ENCODE measurements at places on chromosomes 7 and 10. TPM values are rescaled to one million over a fixed set of nuclear protein-coding genes. Genes with fewer than 3 reads are reported as not detected.
A peak's percentile ranks its signal among the peaks of the same experiment; 100 is the strongest.

Gene WEE2
- total RNA-seq, result not detected

GRCh38 chr10:75613685-75614504, 182.5 kb downstream of the LRMDA start:
- no peak for DNase-seq

- peak; percentile 89 for DNase-seq
These were observed 1.5 kb upstream of the LOXL4 start for GRCh38 chr10:98269435-98269912.

DNA sequence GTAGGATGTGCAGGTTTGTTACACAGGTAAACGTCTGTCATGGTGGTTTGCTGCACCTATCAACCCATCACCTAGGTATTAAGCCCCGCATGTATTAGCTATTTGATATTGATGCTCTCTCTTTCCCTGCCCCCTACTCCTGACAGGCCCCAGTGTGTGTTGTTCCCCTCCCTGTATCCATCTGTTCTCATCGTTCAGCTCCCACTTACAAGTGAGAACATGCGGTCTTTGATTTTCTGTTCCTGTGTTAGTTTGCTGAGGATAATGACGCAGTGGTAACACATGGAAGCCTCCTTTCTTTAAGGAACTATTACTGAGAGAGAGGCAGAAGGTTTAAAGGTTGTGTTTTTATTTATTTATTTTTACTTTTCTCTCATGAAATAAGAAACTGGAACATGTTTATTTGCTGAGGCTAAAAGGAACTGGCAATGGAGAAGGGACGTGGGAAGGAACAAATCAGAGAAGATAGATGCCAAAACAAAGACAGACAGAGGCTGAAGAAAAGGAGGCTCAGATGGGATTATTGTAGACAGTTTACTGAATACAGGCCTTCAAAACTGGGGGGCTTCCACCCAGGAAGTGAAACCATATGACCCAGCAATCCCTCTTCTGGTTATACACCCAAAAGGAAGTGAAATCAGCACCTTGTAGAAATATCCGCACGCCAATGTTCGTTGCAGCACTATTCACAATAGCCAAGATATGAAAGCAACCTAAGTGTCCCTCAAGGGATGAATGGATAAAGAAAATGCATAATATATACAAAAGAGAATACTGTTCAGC, 556.3 kb downstream of the GRM8 start:
- no peak for DNase-seq

- no peak for DNase-seq
These were observed 29.8 kb upstream of the BMPR1A start for GRCh38 chr10:86726677-86726999.

DNA sequence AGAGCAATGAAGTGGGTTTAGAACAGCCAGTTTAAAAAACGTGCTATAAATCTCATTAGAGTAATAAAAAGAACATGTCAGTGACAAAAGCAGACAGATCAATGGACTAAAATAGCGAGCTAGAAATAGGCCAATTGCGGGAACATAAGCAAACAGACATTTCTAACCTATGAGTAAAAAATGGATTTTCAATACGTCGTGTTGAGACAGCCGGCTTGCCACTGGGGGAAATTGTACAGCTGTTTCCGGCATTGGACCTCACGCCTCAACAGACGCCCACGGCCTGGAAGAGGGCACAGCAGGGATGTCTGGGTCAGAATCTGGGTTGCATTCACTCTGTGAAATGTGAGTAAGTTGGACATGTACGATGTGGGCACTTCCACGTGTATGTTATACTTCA, 92.9 kb downstream of the SVOPL start:
- DNase-seq, result peak; percentile 16

GRCh38 chr7:105677817-105678573, 96.7 kb upstream of the EFCAB10 start:
- DNase-seq, result peak; percentile 44

Gene NODAL
- total RNA-seq, result 0.12 TPM

DNA sequence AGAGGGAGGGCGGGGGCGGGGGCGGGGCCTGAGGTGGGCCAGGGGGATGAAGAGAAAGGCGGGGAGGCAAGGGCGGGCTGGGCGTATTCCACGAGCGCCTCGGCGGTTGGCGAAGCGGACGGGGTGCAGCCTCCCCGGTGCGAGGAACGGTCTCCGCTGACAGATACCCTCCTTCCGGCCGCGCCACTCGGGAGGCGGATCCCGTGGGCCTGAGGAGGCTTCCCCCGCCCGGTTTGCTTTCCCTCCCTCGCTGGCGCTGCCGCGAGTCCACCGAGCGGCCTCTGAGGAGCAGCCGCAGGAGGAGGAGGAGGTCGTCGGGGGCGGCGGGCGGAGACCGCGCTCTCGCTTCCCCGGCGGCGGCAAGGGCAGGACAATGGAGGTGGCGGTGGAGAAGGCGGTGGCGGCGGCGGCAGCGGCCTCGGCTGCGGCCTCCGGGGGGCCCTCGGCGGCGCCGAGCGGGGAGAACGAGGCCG, at the start of gene TRIM24:
TSS of gene TRIM24 (plus strand) at position 84 of the 473 bp plus-strand sequence. CDS start at position 374, 290 bp downstream.
- DNase-seq, result no peak

DNA sequence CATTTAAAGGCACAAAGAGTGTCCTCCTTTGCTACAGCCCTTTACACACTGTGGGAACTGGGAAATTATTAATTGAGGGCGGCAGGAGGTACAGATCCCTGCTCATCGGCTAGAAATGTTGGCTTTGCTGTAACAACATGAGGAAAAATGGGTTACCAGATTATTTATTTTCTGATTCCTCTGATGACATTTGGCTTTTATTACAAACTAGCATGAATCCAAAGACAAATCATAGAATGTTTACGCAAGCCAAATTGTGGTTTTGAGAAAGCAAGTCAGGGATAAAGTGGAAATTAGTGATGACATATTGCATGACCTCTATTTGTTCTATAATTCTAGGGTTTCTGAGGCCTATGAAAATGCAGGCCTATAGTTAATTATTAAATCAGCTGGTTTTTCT, 126.1 kb upstream of the TMEM196 start:
- DNase-seq, result no peak

DNA sequence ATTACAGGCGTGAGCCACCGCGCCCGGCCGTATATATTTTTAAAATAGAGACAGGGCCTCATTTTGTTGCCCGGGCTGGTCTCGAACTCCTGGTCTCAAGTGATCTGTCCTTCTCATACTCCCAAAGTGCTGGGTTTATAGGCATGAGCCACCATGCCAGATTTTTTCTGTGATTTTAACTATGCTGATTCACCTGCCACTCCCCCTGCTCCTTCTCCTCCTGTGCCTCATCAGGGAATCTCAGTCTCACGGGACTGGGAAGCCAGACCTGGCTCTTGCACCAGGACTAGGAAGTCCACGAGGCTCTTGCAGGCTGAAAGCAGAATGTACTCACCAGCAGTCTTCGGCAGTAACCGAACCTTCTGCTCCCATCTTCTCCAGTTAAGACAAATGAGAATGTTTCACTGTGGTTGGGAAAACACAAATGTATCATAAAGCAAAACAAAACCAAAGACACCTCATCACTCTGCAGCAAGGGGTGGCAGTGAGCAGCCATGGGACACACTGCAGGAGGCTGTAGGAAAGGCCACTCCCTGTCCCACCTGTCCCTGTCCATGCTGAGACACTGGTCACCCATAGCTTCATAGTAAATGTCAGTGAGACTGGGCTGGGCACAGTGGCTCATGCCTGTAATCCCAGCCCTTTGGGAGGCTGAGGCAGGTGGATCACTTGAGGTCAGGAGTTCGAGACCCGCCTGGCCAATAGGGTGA, 78.7 kb upstream of the MKRN1 start:
- no peak for DNase-seq

Gene DDX50
- total RNA-seq, result 30.9 TPM

- no peak for DNase-seq
These were observed 26.0 kb upstream of the BNIP3 start for GRCh38 chr10:132007681-132008080.

- no peak for DNase-seq
These were observed 33.5 kb upstream of the DDC start for GRCh38 chr7:50598460-50599343.

- no peak for DNase-seq
These were observed 9.1 kb downstream of the NKX6-2 start for GRCh38 chr10:132776821-132777220.

GRCh38 chr7:15801551-15801950, 115.1 kb upstream of the MEOX2 start:
- peak; percentile 18 for DNase-seq

GRCh38 chr7:93921607-93922566, at the start of gene GNG11:
TSS of gene GNG11 (plus strand) at chr7:93921735. CDS start at chr7:93922138, 403 bp downstream.
- peak; percentile 55 for DNase-seq

Gene GNAT3
- 1.2 TPM for total RNA-seq

DNA sequence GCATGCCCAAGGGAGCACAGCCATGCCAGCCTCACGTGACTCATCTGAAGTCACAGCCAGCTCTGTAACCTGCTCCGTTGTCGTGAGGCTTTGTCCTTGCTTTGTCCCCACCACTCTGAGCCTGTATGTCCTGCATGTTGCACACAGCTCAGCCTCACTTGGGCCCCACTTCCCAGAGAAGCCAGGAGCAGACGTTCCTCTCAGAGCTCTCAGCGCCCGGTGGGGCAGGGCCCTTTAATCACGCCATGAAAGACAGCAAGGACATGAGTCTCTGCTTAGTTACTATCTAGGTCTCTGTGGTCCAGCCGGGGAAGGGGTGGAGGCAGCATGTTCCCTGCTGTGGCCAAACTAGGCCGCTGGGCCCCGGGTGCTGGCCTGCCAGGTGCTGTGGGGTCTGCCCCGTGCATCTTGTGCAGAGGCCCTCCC, 127.4 kb upstream of the FAM20C start:
- DNase-seq, result no peak

Gene ANKRD30A
- not detected for total RNA-seq

DNA sequence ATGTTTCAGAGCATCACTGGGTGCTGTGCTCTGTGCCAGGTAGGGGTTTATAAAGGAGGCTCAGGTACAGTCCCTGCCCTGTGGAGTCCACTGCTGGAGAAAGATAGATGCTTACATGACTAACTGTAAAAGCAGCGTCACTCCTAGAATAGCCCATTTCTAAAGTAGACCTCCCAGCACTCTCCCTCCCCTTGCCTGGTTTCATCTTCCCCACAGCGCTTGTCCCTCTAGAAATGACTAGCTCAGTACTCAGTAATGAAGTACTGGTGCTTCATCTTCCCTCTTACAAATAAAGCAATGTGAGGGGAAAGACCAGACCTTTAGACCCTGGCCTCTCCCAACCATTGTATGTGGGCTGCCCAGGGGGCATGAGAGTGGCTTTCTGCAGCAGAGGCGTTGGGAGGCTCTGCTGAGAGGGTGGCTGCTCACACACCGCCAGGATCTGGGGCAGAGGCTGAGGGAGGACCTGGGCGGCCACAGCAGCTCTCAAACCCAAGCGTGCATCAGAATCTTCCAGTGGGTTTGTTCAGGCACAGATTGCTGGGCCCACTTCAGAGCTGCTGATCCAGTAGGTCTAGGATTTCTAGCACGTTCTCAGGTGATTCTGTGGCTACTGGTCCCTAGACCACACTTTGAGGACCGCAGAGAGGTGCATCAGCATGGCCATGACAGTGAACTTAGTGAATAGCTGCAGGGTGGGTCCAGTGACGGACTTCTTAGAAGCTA, 110.3 kb upstream of the ANLN start:
- DNase-seq, result peak; percentile 11

All from mucosa of gallbladder (tissue), 1 donor.